ENCODE measurements at places on chromosomes 3 and 15.
A peak's percentile ranks its signal among the peaks of the same experiment; 100 is the strongest.

- DNase-seq = no peak
Measured at GRCh38 chr15:34365836-34366235, 1.2 kb downstream of the LPCAT4 start.

GRCh38 chr3:37054370-37054769 is 61.1 kb downstream of the MLH1 start:
- DNase-seq = peak; percentile 89

- DNase-seq = peak; percentile 51
Measured at GRCh38 chr15:92111751-92112150, 258.2 kb downstream of the SLCO3A1 start.

- DNase-seq = no peak
Measured at GRCh38 chr3:185059766-185060165, 93.1 kb downstream of the C3orf70 start.

GRCh38 chr3:24923570-24923969 is 428.9 kb upstream of the THRB start:
- DNase-seq = no peak

DNA sequence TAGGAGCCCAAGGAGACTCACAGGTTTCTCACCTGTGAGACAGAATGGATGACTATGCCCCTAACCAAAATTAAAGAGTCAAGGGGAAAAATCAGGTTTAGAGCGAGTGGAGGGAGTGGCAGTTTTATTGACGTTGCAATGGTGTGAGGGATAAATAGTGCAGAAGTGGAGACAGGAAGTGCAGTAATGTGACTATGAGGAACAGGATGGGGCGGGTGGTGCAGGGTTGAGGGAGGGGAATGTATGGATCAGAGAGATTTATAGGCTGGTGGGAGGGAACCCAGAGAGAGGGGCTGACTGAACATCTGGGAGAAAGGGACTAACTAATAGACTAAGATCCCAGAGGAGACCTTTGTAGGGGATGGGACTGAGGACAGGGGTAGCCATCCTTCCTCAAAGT is 26.5 kb downstream of the EIF2AK4 start:
- no peak for DNase-seq

DNA sequence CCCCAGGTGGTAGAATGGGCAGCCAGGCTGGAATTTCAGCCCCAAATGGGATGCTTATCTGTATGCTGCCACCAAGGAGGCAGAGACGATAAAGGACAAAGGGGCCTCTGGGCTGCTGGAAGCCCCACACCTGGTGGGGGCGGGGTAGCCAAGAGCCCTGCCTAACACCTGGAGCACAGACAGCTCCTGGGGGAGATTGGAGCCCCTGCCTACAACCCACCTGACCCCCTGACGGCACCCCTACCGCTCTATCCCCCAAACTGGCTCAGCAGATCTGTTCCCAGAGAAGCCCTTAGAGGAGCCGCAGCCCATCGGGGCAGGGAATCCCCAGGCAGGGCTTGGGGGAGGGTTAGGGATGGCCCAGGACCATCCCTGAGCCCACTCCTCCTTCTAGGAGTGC is 15.8 kb upstream of the SEMA3F start:
- DNase-seq = no peak

DNA sequence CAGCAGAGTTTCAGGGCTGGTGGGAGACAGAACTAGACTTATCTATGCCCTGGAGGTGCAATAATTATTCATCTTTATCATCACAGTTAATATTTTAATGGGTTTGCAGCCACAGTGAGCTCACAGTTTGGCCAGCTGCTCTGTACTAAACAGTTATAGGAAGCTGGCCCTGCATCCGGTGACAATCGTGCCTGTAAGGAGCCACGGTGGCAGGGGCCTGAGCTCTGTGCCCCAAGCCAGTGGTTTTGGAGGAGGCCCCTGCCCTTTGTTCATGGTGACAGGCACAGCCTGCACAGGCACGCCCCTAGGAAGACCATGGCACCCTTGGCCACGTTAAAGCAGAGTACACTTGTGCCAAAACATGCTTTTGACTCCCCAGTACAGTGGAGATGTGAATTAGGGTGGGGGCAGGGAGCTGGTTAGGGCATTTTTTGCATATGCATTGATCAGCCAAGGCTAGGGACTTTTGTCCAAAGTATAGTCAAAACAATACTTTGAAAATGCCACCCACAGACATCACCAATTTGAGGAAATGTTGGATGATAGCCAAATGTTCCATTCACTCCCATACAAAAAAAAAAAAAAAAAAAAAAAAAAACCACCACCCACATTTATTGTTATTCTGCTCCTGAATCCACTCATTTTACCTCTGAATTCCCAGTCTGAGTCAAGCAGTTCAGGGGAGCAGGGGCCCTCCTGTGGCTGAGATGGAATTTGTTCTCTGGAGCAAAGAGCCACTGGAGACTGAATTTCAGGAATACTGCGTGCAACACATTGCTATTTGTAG is 3.4 kb upstream of the RFTN1 start:
- DNase-seq = peak; percentile 70

DNA sequence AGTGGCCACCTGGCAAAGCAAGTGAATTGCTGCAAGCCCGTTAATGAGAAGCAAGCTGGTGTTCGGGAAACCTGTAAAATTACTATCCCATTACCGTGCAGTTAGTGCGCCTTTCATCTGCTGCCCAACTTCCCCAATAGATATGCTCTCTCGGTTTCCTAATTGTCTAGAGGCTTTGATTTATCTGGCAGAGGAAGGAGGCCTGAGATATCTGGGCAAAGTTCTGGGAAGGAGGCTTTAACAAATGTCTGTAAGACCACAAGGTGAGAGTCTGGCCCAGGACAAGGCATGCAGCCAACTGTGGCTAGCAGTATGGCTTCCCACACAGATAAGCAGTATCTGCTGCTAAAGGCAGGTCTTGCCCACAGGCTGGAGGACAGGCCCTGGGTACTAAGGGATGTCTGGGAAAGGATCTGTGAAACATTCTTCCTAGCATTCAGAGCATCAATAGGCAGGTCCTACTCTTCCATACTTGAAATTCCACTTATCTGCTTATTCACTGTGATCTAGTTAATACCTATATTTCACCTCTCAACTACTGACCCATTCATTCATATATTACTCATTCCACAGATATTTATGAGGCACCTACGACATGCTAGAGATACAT is 130.0 kb upstream of the SLC2A2 start:
- DNase-seq = no peak

GRCh38 chr3:28905798-28906197 is 375.1 kb upstream of the RBMS3 start:
- DNase-seq = no peak

GRCh38 chr15:58038426-58039078 is 27.0 kb downstream of the ALDH1A2 start:
- peak; percentile 65 for DNase-seq

DNA sequence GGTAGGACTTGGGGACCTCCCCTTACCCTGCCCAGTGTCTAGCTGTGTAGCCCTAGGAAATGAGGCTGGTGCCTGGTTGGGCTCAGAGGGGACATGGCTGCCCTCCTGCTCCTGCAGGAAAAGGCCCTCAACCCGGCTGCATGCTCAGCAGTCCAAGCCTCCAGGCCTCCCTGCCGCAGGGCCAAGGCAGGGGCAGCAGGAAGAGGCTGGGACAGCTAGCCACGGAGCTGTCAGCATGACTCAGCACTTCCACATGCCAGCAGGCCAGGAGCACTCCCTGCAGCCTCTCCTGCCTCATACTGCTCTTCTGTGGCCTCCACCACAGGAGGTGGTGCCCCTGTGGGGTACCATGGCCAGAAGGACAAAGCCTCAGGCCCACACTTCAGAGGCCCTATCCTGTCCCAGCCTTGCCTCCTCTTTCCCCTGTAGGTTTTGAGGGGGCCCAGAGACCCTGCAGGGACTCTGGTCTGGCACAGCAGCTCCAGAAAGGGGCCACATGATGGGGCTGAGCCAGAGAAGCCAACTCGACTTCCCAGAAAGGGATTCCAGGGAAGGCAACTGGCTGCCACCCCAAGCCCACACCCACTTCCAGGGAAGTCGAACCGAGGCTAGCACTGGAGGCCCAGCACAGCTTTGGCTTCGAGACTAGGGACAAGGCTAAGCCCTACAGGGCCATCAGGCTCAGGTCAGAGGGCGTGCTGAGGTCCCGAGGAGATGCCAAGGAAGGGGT is 19.5 kb downstream of the TKT start:
- DNase-seq = peak; percentile 88

DNA sequence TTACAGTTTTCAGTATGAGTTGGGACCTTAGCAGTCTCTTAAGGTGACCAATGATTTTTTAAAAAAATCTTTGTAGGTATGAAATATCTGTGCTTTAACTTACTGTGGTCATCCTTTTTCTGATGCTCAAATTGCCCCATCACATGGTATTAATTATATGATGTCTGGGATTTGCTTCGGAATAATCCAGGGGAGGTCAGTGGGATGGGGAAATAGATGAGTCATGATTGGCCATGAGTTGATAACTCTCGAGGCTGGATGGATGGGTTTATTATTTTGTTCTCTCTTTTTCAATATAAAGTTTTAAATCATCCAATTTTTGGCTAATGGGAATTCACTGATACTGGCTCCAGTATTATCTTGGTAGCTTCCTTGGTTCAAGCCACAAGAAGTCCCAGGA is 370.3 kb upstream of the TPM1 start:
- DNase-seq = peak; percentile 91

DNA sequence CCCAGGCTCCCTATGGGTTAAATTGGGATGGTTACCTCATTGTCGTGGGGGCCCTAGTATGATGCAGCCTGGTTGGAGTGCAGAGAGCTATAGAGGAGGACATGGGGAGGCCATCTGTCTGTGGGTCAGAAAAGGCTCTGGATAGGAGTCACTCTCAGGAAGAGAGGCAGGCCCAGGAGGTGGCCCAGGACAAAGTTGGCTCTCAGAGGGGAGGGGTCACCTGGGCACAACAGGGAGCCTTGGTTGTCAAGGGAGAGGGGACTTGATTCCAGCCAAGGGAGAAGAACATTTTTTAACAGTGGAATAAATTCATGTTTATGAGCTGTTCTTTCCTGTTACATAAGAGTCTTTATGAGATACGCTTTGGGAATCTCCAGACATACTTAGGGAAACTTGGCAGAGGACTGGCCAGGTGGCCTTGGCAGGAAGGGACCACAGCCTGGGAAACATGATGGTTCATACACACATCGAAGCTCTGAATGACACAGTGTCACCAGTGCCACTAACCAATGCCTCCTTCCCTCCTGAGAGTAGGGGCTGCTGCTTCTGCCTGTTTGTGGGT is 27.5 kb upstream of the LCTL start:
- no peak for DNase-seq

DNA sequence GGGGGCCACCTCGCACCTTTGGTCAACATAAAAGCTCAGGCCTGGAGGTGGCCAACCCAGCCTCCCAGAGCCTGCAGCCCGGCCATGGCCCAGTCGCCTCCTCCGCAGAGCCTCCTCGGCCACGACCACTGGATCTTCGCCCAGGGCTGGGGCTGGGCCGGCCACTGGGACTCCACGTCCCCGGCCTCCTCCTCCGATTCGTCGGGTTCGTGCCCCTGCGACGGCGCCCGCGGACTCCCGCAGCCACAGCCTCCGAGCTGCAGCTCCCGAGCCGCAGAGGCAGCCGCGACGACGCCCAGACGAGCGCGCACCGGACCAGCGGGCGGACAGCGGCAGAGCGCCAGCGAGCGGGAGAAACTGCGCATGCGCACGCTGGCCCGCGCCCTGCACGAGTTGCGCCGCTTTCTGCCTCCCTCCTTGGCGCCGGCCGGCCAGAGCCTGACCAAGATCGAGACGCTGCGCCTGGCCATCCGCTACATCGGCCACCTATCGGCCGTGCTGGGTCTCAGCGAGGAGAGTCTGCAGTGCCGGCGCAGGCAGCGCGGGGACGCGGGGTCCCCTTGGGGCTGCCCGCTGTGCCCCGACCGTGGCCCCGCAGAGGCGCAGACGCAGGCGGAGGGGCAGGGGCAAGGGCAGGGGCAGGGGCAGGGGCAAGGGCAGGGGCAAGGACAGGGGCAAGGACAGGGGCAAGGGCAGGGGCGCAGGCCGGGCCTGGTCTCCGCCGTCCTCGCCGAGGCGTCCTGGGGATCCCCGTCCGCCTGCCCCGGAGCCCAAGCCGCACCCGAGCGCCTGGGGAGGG is at the start of gene MESP2:
TSS of gene MESP2 (plus strand) at position 59 of the 799 bp plus-strand sequence. CDS start at position 85, 26 bp downstream.
- DNase-seq = peak; percentile 74

- no peak for DNase-seq
Measured at GRCh38 chr3:192001218-192001617, 540.3 kb downstream of the PYDC2 start.

GRCh38 chr3:40923143-40923542 is 276.2 kb upstream of the CTNNB1 start:
- DNase-seq = no peak

DNA sequence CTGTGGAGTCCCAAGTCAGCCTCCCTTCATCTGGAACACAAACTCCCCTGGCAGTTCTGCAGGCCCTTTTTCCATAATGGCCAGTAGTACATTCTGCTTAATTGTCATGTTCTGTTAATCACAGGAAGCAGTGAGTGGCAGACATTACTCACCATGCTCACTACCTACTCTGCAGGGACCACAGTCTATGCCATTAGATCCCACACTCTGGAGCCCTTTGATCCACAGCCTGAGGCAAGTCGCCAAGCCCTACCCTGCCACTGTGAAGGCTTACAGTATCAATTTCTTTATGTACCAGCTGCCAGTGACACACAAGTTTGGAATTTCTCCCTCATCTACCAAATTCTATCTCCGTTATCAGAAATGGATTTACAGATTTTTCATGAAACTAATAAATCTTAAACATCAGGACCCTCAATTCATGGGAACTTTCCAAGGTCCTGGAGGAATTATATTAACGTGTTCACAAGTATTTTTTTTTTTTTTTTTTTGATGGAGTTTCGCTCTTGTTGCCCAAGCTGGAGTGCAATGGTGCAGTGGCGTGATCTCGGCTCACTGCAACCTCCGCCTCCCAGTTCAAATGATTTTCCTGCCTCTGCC is 20.6 kb upstream of the WWTR1 start:
- DNase-seq = no peak

GRCh38 chr3:132090921-132091320 is 56.1 kb upstream of the CPNE4 start:
- peak; percentile 51 for DNase-seq

- DNase-seq = no peak
Measured at GRCh38 chr3:192409838-192410683, 317.3 kb downstream of the FGF12 start.

- no peak for DNase-seq
Measured at GRCh38 chr3:165815682-165816081, 21.5 kb downstream of the BCHE start.

DNA sequence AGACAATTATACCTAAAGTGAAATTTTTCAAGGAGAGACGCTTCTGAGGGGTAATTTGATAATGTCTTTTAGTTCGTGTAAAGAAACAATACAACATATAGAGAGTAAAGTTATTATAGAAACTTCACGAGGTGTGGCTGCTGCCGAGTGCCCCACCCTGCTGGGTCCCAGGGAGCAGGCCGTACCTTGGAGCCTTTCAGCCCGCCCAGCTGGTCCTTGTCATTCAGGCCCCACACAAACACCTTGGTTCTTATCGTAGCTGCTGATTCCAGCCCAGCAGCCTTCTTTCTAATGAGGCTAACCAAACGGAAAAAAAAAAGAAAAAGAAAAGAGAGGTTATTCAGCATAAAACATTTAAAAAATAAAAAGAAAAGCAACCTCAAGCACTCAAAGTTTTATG is 83.1 kb upstream of the OCA2 start:
- DNase-seq = no peak

- peak; percentile 59 for DNase-seq
Measured at GRCh38 chr3:29683018-29683993, 402.4 kb downstream of the RBMS3 start.

GRCh38 chr3:177055605-177056571 is 141.4 kb downstream of the TBL1XR1 start:
- peak; percentile 44 for DNase-seq

Measured in fibroblast of mammary gland (primary cell).